ENCODE measurements at places on chromosomes 11 and 22. TPM values are rescaled to one million over a fixed set of nuclear protein-coding genes. Genes with fewer than 3 reads are reported as not detected.

RAB30 gene
- total RNA-seq = 9.9 TPM

OR5B21 gene
- total RNA-seq = 0.25 TPM

POTEH gene
- not detected for total RNA-seq

ROBO4 gene
- total RNA-seq = not detected

ZNF74 gene
- total RNA-seq = 6.1 TPM

UBASH3B gene
- total RNA-seq = 20.9 TPM

RASSF10 gene
- not detected for total RNA-seq

C2CD3 gene
- 32.2 TPM for total RNA-seq

GRCh38 chr11:125175896-125176575, 11.5 kb downstream of the PKNOX2 start:
- DNase-seq = no peak
- no peaks in the 10 kb centered on the region for H3K36me3 ChIP-seq
- no peaks in the 10 kb centered on the region for H3K4me1 ChIP-seq
- no peak overlapping the region for H3K27ac ChIP-seq
- H3K4me3 ChIP-seq = no peak overlapping the region
- H3K27me3 ChIP-seq = peaks cover 29% of the 10 kb centered on the region

GRCh38 chr22:20464096-20464614, 26.5 kb upstream of the SCARF2 start:
- peak; percentile 83 for DNase-seq
- H3K36me3 ChIP-seq = peaks cover 43% of the 10 kb centered on the region
- H3K4me3 ChIP-seq = peak overlapping the region; percentile 38
- H3K27me3 ChIP-seq = no peaks in the 10 kb centered on the region

DNA sequence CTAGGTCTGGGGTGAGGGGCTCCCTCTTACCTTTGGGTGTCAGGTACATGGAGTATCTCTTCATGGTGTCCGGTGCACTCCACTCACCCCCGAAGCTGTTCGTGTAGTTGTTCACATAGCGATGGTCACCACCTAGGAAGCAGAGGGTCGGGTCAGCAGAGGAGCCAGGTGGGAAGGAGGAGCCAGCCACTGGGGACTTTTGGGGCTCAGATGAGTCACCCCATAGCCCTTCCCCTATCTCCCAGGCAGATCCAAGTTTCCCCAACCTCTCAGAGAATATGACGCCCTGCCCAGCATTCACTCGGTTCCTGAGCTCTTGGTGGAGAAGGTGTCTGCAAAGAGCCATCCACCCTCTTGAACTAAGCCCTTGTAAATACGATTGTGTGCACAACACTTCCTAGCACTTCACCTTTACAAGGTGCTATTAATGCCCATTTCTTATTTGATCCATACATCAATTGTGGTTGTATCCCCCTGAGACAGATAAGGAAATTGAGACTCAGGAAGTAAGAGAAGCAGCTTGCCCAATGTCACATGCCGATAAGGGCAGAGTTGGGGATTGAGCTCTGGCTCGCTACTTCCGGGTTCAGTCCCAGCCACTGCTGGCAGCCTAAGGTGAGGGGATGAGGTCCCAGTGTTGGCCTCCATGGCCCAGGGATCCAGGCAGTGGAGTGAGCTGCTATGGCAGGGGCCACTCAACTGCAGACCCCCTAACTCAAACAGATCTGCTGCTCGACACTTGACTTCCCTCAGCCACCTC, 14.8 kb downstream of the TRIM29 start:
- H3K4me3 ChIP-seq = no peak overlapping the region
- H3K27ac ChIP-seq = no peak overlapping the region
- no peaks in the 10 kb centered on the region for H3K27me3 ChIP-seq
- DNase-seq = no peak

DNA sequence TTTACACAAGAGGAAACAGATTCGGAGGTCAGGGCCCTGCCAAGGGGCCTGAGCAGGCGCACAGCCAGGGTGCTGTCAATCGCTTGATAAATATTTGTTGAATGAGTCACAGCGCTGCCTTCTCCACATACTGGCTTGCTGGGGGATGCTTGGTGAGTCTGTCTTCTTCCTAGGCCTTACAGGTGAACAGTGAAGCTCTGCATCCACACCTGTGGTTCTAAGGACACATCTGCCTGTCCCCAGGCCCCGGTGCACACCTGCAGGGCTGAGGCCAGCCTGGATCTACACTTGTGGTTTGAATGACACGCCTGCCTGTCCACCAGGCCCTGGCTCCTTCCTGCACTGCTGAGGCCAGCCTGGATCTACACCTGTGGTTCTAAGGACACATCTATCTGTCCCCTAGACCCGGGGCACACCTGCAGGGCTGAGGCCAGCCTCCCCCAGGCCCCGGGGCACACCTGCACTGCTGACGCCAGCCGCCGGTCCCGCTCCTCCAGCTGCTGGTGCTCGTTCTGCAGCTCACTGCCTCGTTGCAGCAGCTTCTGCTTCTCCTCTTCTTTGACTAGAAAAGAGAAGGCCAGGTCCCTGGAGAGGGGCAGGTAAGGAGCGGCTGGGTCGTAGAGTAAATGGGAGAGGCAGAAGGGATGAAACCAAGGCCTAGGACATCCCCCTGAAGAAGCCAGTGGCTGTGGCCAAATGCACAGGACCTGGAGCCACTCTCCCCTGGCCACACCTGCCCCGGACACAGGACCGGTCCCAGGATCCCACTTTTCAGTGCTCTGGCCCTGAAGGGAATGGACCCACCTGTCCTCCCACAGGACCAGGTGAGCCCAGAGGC, 124.6 kb downstream of the PHF21B start:
- no peaks in the 10 kb centered on the region for H3K36me3 ChIP-seq
- no peak overlapping the region for H3K27ac ChIP-seq
- H3K4me3 ChIP-seq = no peak overlapping the region
- no peaks in the 10 kb centered on the region for H3K4me1 ChIP-seq
- no peaks in the 10 kb centered on the region for H3K27me3 ChIP-seq
- no peak for DNase-seq

DNA sequence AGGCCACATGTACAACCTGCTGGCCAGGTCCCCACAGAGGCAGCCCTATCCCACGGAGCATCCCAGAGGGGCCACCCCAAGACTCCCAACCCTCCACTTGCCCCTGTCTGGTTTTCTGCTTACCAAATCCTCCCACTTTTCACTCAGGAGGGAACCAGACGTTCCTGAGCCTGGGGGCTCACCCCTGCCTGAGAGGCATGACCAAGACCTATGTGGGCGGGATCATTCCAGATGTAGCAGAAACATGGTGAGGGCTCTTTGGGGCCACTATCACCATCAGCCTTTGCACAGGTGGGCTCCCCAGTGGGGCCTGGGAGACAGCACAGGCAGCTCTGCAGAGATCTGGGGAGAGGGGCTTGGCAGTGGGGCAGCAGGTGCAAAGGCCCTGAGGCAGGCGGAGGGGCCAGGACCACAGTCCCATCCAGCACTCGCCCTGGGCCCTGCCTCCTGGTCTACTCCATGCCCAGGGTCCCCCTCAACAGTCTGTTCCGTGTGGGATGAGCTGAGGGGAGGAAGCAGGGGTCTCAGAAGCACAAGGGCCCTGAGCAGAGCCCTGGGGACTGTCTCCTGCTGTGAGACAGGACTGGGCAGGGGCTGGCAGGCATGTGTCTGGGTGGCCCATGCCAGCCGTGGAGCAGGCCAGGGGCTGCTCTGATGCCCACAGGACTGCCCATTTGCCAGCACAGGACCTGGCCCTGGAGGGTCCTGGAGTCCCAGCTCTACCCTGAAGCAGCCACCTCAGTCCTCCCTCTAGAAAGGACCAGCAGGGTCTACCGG, 9.4 kb downstream of the PIM3 start:
- H3K4me1 ChIP-seq = peaks cover 19% of the 10 kb centered on the region
- H3K4me3 ChIP-seq = no peak overlapping the region
- peak overlapping the region; percentile 90 for H3K27ac ChIP-seq
- peaks cover 1% of the 10 kb centered on the region for H3K36me3 ChIP-seq

DNA sequence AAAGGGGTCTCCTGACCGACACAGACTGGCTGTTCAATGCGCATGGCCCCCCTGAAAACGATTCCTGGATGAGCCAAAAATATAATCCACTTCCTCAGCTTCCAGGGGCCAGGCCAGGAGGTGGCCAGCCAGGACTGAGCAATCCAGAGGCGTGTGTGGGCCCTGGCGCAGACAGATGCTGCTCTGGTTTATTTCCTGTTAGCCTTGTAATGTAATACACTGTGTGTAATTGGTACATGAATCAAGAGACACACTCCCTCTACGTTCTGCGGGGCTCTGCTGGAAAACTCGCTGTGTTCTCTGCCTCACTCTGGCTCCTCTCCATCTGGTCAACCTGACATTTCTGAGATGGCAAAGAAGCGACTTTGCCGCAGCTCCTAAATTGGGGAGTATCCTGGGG, 26.3 kb upstream of the ISX start:
- no peaks in the 10 kb centered on the region for H3K36me3 ChIP-seq
- H3K27me3 ChIP-seq = no peaks in the 10 kb centered on the region
- no peak overlapping the region for H3K27ac ChIP-seq
- H3K4me3 ChIP-seq = no peak overlapping the region
- no peaks in the 10 kb centered on the region for H3K4me1 ChIP-seq
- no peak for DNase-seq

DNA sequence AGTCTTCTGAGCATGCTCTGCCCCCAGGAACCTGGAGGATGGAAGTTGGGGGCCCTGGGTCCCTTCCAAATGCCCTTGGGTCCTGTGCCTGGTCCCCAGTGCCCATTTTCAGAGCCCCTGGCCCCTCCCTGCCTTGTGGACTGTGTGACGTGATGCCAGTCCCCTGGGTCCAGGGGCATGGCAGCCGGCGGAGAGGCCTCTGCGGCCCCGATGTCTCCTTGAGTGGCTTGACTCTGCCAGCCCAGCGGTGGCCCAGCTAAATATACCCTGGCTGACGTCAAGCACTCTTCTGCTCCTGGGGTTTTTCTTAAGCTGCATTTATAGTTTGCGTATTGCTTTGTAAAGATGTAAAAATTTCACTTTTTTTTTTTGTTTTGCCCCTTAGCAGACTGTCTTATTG, 35.2 kb upstream of the PARVG start:
- DNase-seq = no peak
- H3K4me3 ChIP-seq = no peak overlapping the region
- no peaks in the 10 kb centered on the region for H3K36me3 ChIP-seq

DNA sequence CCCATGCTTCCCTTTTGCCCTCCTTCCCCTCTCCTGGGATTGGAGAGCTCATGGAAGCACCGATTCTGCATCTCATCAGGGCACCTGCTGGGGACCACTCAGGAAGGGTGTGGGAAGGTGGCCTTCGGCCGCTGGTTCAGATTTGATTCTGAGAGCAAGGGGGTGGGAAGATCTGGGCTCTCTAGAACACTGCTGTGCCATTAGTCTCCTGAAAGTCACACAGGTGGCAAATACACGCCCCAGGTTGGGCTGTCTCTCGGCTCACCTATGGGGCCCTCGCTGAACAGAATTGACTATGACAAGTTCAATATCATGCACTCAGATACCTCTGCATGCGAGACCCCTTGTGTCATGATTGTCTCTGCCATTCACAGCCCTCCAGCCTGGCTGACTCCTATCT, 12.8 kb upstream of the APOBEC3A start:
- peaks cover 27% of the 10 kb centered on the region for H3K4me1 ChIP-seq
- H3K27ac ChIP-seq = no peak overlapping the region
- no peak for DNase-seq
- H3K36me3 ChIP-seq = no peaks in the 10 kb centered on the region

- H3K27me3 ChIP-seq = peaks cover 13% of the 10 kb centered on the region
- no peak overlapping the region for H3K4me3 ChIP-seq
- H3K27ac ChIP-seq = peak overlapping the region; percentile 40
- DNase-seq = no peak
Measured at GRCh38 chr22:24421428-24421931, 5.9 kb upstream of the ADORA2A start.

- no peaks in the 10 kb centered on the region for H3K4me1 ChIP-seq
- no peak for DNase-seq
- no peak overlapping the region for H3K27ac ChIP-seq
Measured at GRCh38 chr22:42683578-42684283, 34.5 kb upstream of the CYB5R3 start.

- no peak overlapping the region for H3K27ac ChIP-seq
- peak overlapping the region; percentile 45 for H3K4me3 ChIP-seq
- H3K36me3 ChIP-seq = peaks cover 5% of the 10 kb centered on the region
- H3K27me3 ChIP-seq = no peaks in the 10 kb centered on the region
- DNase-seq = peak; percentile 58
Measured at GRCh38 chr11:121426476-121427399, 25.4 kb upstream of the SORL1 start.

DNA sequence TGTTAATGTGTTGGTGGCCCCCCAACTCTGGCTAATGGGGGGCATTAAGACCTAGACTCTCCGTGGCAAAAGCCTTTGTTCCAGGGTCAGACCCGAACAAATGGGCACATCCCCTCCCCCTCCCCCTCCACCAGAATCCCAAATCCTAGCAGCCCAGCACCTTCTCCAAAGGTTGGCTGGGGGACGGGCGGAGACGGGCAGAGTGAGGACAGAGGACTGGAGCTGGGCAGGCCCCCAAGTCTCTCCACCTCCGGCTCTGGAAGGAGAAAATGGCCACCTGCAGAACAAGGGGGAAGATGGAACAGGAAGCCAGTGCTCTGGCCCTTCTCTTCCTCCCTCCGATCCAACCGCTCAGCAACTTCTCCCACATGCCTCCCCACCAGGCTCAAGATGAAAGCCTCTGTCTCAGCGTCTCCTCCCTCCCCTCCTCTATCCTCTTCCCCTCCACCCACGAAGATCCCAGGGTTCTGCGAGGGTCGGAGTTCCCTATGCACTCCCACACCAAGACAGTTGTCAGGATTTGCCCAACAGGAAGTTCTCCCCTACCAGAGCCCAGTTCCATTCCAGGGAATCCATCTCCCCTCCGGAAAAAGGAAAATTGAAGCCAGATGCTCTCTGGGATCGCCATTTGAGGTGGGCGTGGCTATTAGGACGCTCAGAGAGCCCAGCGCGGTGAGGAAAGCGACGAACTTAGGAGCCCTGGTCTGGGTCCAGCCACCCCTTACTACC, 20.1 kb downstream of the ADA2 start:
- no peak for DNase-seq
- H3K36me3 ChIP-seq = peaks cover 6% of the 10 kb centered on the region
- H3K4me1 ChIP-seq = no peaks in the 10 kb centered on the region
- no peak overlapping the region for H3K4me3 ChIP-seq
- H3K27ac ChIP-seq = no peak overlapping the region
- no peaks in the 10 kb centered on the region for H3K27me3 ChIP-seq

GRCh38 chr11:65083134-65083833, 556 bp downstream of the CDCA5 start:
- H3K27me3 ChIP-seq = no peaks in the 10 kb centered on the region
- peaks cover 75% of the 10 kb centered on the region for H3K36me3 ChIP-seq
- peak overlapping the region; percentile 91 for H3K4me3 ChIP-seq
- DNase-seq = peak; percentile 24
- peak overlapping the region; percentile 88 for H3K27ac ChIP-seq

DNA sequence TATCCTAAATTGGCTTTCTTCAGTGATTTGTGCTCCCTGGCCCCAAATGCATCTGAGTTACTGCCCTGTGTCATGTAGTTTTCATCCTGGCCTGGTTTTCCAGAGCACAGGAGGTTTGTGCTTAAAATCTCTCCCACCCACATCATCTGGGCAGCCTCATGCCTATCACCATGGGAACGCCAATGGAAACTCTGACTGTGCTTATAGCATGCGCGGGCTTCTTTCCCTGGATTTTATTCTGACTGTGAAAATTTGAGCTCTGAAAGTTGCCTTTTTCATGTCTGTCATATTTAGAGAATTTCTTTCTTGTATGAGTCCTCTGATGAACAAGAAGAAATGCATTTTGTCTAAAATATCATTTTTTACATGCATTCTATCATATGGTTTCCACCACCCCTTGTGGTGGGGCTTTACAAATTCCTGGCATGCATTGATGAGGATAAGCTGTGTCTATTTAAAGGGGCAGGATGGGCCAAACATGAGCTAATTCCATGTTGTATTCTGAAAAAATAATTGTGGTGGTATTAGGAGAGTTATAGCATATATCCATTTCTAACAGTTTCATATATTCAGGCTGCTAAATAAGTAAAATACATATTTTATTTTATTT, 55.1 kb downstream of the IRAG1 start:
- peaks cover 13% of the 10 kb centered on the region for H3K27me3 ChIP-seq
- no peaks in the 10 kb centered on the region for H3K4me1 ChIP-seq
- H3K4me3 ChIP-seq = no peak overlapping the region
- DNase-seq = no peak
- H3K36me3 ChIP-seq = no peaks in the 10 kb centered on the region

Data from activated CD4-positive, alpha-beta memory T cell treated with anti-CD3 and anti-CD28 coated beads, Interleukin-2, amount 10 ng/mL, durations not matched to agents 7 days and 5 days (primary cell).